ENCODE measurements at places on chromosomes 4 and X.

GRCh38 chr4:105147016-105147552 lies 408 bp downstream of the TET2 start:
- no peak for DNase-seq

- no peak for DNase-seq
Observed at GRCh38 chr4:163768014-163768413, 273.5 kb downstream of the TMA16 start.

DNA sequence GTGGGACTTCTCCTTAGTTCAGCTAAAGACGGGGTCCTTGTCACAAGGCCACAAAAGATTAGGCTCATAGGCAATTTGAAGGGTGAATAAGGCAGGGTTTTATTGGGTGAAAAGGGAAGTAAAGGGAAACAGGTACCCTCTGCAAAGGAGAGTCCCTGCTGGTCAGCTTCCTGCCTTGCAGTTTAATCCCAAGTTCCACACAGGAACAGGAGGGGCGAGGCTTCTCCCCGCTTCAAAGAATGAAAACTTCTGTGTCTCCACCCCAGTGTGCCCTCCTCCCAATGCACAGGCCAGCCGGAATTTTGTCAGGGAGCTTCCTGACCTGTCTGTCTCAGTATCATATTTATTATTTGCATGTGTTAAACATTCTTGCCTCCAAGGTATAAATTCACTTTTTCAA lies 37.1 kb downstream of the ITM2A start:
- no peak for DNase-seq

- DNase-seq: no peak
Observed at GRCh38 chr4:108191269-108191914, 22.7 kb upstream of the LEF1 start.

DNA sequence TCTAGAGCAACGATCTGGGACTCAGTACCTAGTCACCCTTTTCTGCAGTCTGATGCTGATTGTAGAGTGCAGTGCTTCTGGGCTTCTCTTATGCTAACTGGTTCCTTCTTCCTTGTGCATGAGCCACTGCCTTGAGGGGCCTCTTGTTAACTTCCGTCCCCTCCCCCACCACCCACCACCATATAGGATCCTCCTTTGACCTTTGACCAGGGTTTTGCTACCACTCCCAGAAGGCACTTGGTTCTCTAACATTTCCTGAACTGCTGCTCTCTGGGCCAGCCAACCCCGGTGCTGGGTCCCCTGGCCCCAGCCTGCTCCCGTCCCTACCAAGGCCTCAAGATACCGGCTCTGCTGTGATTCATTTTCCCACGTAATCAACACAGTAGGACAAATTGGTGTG lies 104.6 kb upstream of the KLF3 start:
- DNase-seq: no peak
